ENCODE measurements at places on chromosomes 6 and 20. TPM values are rescaled to one million over a fixed set of nuclear protein-coding genes. Genes with fewer than 3 reads are reported as not detected.

Gene PACSIN1
- total RNA-seq = under 0.01 TPM

Gene NINL
- total RNA-seq = 34.8 TPM

Gene PRRC2A
- total RNA-seq = 113 TPM

Gene CST2
- total RNA-seq = not detected

Gene KIAA1586
- 27.7 TPM for total RNA-seq

Gene SS18L1
- total RNA-seq = 5.8 TPM

Gene FKBP1A
- 163 TPM for total RNA-seq

Gene SNAP91
- not detected for total RNA-seq

Gene PTCHD4
- not detected for total RNA-seq

Gene TCF19
- total RNA-seq = 16.1 TPM

Gene SALL4
- under 0.01 TPM for total RNA-seq

Gene NEURL2
- not detected for total RNA-seq

Gene KHDC3L
- not detected for total RNA-seq

Gene MED20
- 18.9 TPM for total RNA-seq

Gene NUDT3
- total RNA-seq = 22.3 TPM

Gene BPIFB4
- not detected for total RNA-seq

Gene GNAS-AS1
- total RNA-seq = 2.6 TPM

Gene SIRPD
- not detected for total RNA-seq

Gene ACOT8
- 95.5 TPM for total RNA-seq

Gene PSORS1C1
- 2.8 TPM for total RNA-seq

Gene MYLK4
- not detected for total RNA-seq

Gene SLC12A5
- total RNA-seq = not detected

Gene DDRGK1
- total RNA-seq = 2.3 TPM

Gene SERINC3
- total RNA-seq = 9.6 TPM

Gene PTK6
- total RNA-seq = 35.5 TPM

Gene ARMH2
- not detected for total RNA-seq

Gene RPS10
- 1,015 TPM for total RNA-seq

Gene PPDPF
- 213 TPM for total RNA-seq

Gene DCDC2
- total RNA-seq = 0.58 TPM

Gene CRIP3
- total RNA-seq = not detected

Gene OPRL1
- total RNA-seq = not detected

Gene CITED2
- total RNA-seq = 22.3 TPM

Gene UNC5CL
- 80.3 TPM for total RNA-seq

Measured in stomach (tissue), 19 donors.